ENCODE measurements at places on chromosomes 2 and 18.
A peak's percentile ranks its signal among the peaks of the same experiment; 100 is the strongest.

- H3K4me3 ChIP-seq = no peak overlapping the region
- H3K36me3 ChIP-seq = no peaks in the 10 kb centered on the region
- no peaks in the 10 kb centered on the region for H3K27me3 ChIP-seq
- DNase-seq = no peak
- no peak overlapping the region for H3K27ac ChIP-seq
- no peaks in the 10 kb centered on the region for H3K4me1 ChIP-seq
Observed at GRCh38 chr18:48481092-48481491, 57.7 kb upstream of the CTIF start.

GRCh38 chr18:7872569-7872968 lies 305.5 kb downstream of the PTPRM start:
- H3K4me1 ChIP-seq = no peaks in the 10 kb centered on the region
- H3K27me3 ChIP-seq = no peaks in the 10 kb centered on the region
- no peak overlapping the region for H3K4me3 ChIP-seq

GRCh38 chr2:44171018-44171417 lies 2.3 kb downstream of the PPM1B start:
- DNase-seq = no peak
- peak overlapping the region; percentile 83 for H3K4me3 ChIP-seq
- no peak overlapping the region for H3K27ac ChIP-seq
- no peaks in the 10 kb centered on the region for H3K36me3 ChIP-seq

DNA sequence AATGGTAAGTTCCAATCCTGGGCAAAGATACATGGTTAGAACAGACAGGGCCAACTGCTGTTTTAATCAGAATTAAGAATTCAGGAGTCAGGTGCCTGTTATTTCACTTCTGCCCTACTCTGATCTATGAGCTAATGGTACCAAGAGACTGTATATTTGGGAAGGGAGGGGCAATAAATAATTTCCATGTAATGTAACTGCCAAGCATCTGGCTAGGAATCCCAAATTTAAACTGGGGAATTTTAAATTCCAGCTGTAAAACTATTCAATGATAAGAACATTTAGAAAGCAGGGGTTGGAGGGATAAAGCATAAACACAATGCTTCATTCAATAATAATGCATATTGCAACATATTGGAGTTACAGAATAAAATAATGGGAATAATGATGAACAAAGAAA lies 49.7 kb downstream of the SCN7A start:
- no peaks in the 10 kb centered on the region for H3K36me3 ChIP-seq
- no peak overlapping the region for H3K27ac ChIP-seq
- DNase-seq = no peak
- H3K27me3 ChIP-seq = no peaks in the 10 kb centered on the region
- H3K4me3 ChIP-seq = no peak overlapping the region
- H3K4me1 ChIP-seq = no peaks in the 10 kb centered on the region

- DNase-seq = no peak
- H3K4me3 ChIP-seq = no peak overlapping the region
- peaks cover 36% of the 10 kb centered on the region for H3K36me3 ChIP-seq
- no peaks in the 10 kb centered on the region for H3K4me1 ChIP-seq
Observed at GRCh38 chr2:37020887-37021796, 54.8 kb upstream of the STRN start.

DNA sequence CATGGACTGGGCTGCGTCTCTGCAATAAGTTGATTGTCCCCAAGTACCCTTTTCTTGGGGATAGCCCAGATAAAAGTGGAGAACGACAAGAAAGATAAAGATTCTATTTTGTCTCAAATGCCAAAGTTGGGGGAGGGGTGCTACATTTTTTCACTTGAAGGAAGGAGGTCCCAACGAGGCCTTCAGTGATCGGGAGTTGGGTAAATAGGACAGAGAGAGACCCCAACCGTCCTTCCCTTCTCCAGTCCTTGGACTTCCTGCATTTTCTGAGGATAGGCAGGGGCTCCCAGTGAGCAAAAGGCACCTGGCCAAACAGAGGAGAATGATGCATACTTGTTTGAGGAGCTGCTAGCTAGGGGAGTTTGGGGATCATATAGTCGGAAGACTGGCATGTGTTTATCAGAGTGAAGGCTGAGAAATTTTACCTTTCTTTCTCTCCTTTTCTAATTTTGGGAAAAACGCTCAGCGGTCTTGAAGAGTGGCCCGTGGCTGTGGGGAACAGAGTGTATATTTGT lies 3.5 kb upstream of the EN1 start:
- peaks cover 9% of the 10 kb centered on the region for H3K4me1 ChIP-seq
- H3K27ac ChIP-seq = no peak overlapping the region
- H3K4me3 ChIP-seq = no peak overlapping the region
- no peaks in the 10 kb centered on the region for H3K36me3 ChIP-seq
- no peak for DNase-seq
- peaks cover 54% of the 10 kb centered on the region for H3K27me3 ChIP-seq

- no peaks in the 10 kb centered on the region for H3K36me3 ChIP-seq
- DNase-seq = no peak
- H3K4me3 ChIP-seq = no peak overlapping the region
Observed at GRCh38 chr18:24814521-24814920, 354.1 kb downstream of the HRH4 start.

All from CD8-positive, alpha-beta memory T cell (primary cell).